ENCODE measurements at places on chromosomes 11 and 22. TPM values are rescaled to one million over a fixed set of nuclear protein-coding genes. Genes with fewer than 3 reads are reported as not detected.

Gene RPS6KB2
- total RNA-seq: 47.0 TPM

Gene INSC
- total RNA-seq: 3.0 TPM

Gene TAGLN
- total RNA-seq: 13,877 TPM

Gene MYO18B
- total RNA-seq: 0.19 TPM

Gene OR8D1
- total RNA-seq: not detected

Gene CREBZF
- 35.8 TPM for total RNA-seq

Gene ZP1
- total RNA-seq: not detected

Gene MMP27
- total RNA-seq: not detected

Gene IGLL5
- not detected for total RNA-seq

DNA sequence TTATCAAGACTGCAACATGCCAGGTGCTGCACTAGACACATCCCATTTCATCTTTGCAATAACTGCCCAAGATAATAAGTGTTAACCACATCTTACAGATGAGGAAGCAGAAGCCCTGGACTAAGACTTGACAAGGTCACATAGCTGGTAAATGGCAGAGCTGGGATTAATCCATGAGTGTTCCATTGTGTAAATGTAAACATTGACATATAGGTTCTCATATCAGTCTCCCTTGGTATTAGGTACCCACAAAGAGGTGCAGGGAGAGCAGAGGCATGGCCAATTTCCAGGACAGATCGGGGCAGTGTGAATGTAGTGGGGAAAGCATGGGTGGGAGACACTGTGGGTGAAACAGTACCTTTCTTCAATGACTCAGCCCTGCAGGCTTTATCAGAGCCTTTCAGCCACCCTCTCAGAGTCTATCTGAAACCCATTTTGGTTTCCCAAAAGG, 17.9 kb downstream of the MICAL2 start:
- DNase-seq: no peak

- no peak for DNase-seq
These were observed 22.0 kb upstream of the PATE1 start for GRCh38 chr11:125724125-125724524.

DNA sequence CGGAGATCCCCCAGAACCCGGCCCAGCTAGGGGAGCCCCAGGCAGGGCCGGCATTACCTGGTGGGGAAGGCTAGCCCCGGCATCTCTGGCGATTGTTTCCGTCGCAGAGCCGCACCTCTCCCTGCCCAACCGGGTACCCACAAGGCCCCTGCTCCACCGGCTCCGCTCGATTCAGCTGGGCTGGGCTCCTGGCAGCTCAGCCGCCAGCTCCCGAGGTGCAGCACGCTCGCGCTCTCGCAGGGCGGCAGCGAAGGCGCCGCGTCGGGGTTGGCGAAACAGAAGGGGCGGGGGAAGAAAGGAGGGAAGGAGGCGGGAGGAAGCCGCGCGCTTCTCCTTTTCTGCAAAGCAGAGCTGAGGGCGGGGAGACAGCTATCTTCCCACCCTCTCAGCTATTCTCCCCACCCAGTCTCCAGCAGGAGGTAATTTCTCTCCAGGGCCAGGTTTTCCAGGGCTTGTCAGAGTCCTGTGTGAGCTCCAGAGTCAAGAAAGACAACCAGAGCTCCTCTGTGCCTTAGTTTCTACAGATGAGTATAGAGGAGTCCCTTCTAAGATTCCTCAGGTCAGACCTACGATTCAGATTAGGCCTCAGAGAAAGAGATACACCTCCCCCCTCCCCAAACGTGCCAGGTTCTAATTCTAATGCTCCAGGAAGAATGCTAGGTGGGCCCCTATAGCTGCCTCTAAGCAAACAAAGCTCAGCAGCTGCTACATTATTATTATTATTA, 62.0 kb downstream of the PAK1 start:
- DNase-seq: peak; percentile 96

- DNase-seq: no peak
These were observed 51.6 kb upstream of the ADSL start for GRCh38 chr22:40294696-40295095.

- no peak for DNase-seq
These were observed 49.3 kb upstream of the PARVG start for GRCh38 chr22:44131412-44131811.

- no peak for DNase-seq
These were observed at the start of gene ARHGAP42 for GRCh38 chr11:100687054-100687629. ARHGAP42 (plus strand) TSS chr11:100687288; CDS start chr11:100687679, 391 bp downstream.

DNA sequence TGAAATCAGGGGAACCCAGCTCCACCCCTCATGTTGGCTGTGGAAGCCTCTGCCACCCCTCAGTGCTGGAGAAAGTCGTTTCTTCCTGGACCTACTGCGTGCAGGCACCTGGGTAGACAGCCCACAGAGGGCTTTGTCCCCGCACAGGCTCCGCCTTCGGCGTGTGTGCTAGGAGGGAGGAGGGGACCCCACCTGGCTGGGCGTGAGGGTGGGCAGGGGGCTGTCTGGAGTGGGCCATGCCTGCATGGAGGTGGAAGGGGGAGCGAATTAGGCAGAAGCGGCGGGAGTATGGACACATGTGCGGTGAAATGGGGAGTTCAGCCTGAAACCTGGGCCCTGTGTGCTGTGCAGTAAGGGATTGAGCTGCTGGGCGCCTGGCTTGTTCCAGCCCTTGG, 49.3 kb downstream of the FBLN1 start:
- no peak for DNase-seq

- no peak for DNase-seq
These were observed 202.8 kb upstream of the BDNF start for GRCh38 chr11:27902981-27903624.

DNA sequence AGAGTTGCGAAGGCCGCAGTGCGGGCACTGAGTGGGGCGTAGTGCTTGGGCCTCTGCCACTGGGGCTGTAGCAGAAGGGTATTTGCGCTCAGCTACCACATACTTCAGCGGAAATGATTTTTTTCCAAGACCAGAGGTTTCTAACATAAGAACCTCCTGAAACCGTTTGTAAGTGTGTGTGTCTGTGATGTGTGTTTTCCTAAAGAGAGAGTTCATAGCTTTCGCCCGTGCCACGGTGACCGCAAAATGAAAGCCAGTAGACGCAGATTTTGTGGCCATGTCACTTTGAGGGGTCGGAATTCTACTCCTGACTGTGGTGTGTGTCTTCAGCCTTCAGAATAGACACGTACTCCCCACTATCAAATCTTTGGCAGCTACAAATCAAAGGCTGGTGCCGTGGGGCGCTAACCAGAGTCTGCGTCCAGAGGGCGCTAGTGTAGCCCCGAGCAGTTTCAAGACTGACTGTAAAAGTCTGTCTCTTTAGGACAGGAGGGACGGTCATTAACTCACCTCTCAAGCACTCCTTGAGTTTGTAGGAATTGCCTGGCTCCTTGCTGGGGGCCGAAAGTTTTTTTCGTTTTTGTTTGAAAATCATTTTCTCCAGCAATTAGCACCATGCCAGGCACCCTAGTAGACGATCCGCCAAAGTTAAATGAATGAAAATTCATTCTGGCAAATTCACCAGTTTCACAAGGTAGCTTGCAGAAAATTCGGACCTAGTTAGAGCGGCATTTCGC, 2.5 kb upstream of the CALCA start:
- DNase-seq: no peak

GRCh38 chr11:33040862-33041453, 1.6 kb downstream of the TCP11L1 start:
- DNase-seq: no peak

- no peak for DNase-seq
These were observed 46.0 kb upstream of the PARVA start for GRCh38 chr11:12331239-12331874.

DNA sequence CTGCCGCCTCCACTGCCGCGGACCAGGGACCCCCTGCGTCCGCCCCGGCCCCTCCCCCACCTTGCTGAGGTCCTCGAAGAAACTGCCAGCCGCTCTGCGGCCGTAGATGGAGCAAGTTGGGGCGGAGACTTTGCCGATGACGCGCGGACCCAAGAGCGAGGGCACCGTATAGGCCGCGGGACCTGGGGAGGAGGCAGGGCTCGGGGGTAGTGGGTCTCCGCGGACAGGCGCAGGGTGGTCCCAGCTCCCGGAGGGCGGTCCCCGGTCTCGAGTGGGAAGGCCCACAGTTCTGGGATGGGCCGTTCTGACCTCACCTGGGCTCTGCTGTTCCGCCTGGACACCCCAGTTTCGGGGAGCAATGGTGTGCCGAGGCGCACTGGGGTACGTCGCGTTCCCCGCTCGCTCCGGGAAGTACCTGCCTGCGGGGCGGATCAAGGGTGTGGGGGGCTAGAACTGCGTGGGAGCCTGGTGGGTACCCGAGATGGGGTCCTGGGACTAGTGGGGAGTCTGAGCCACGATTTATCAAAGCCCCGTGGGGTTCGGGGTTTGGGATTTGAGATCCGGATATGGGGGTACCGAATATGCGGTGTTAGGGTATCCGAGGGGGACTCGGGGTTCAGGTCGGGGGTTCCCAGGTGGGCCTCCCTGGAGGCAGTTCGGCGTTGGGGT, 1.2 kb upstream of the TYMP start:
- DNase-seq: no peak

GRCh38 chr11:46063138-46063537, 58.1 kb downstream of the PHF21A start:
- DNase-seq: no peak

DNA sequence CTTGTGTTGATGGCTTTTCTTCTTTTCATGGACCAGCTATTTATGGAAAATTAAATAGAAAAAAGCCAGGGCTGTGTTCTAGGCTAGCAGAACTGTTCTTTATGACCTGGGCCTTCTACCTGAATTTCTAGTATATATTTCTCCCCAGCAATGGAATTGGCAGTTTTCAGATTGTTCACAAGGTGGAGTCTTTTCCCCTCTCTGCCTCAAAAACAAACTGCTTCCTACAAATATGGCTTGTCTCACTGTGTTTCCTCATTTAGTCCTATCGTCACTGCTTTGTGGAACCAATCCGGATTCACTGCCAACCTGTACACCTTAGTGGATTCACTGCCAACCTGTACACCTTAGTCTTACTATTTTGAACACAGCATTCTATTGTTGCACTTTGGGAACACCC, 5.0 kb upstream of the APOL5 start:
- no peak for DNase-seq

- DNase-seq: peak; percentile 14
These were observed 2.1 kb upstream of the RTCB start for GRCh38 chr22:32414191-32414590.

GRCh38 chr11:60699284-60699691, at the start of gene MS4A8:
MS4A8 (plus strand) TSS chr11:60699612; CDS start chr11:60700861, 1,249 bp downstream.
- DNase-seq: peak; percentile 55

GRCh38 chr11:12354750-12355545, 22.4 kb upstream of the PARVA start:
- no peak for DNase-seq

GRCh38 chr22:32005453-32005852, 37.6 kb upstream of the SLC5A1 start:
- DNase-seq: no peak

DNA sequence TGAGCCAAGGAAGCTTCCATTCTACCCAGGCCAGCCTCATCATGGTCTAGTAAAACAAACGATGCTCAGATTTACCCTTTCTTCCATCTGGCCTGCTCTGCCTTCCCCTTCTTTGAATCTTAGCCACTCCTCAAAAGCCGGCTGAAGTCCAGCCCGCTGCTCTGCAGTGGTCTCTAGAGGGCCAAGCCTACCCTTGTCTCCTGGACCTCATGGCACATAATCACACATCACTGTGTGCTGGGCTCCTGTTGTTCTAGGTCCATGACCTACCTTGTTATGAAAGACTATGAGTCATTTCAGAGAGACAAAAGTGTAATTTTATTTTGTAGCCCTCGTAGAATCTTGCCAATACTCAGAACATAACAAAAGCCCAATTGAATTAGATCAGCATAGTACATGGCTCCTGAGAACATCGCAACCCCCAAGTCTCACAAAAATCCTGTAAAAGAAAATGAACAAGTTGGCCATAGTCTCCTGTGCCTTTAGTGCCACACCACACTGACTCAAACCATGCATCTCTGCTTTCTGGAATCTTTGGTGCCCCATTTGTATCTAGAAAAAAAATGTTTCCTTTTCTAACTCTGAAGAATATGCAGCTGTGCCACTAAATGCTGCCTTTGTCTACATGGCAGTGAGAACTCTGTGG, 192.7 kb downstream of the OPCML start:
- no peak for DNase-seq

DNA sequence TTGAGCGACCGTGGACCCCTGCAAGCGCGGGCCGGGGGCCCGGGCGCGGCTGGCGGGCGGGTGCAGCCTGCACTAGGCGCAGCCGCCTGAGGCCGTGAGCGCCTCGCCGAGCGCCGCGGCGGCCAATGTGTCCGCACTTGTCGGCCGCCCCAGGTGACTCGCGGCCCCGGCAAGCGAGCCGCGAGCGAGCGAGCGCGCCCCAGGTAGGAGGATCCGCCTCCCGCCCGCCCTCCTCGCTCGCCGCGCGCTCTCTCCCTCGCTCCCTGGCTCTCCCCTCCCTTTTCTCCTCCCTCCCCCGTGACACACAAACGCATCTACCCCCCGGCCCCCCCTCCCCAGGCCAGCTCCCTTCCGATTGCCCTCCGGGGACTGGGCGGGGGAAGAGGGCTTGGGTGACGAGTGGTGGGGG, at the start of gene WNT7B:
TSS of gene WNT7B (minus strand) at position 160 of the 409 bp plus-strand sequence. CDS start 408 bp downstream, outside the sequence.
- DNase-seq: no peak

GRCh38 chr11:76212086-76213035, 6.1 kb upstream of the WNT11 start:
- DNase-seq: no peak

DNA sequence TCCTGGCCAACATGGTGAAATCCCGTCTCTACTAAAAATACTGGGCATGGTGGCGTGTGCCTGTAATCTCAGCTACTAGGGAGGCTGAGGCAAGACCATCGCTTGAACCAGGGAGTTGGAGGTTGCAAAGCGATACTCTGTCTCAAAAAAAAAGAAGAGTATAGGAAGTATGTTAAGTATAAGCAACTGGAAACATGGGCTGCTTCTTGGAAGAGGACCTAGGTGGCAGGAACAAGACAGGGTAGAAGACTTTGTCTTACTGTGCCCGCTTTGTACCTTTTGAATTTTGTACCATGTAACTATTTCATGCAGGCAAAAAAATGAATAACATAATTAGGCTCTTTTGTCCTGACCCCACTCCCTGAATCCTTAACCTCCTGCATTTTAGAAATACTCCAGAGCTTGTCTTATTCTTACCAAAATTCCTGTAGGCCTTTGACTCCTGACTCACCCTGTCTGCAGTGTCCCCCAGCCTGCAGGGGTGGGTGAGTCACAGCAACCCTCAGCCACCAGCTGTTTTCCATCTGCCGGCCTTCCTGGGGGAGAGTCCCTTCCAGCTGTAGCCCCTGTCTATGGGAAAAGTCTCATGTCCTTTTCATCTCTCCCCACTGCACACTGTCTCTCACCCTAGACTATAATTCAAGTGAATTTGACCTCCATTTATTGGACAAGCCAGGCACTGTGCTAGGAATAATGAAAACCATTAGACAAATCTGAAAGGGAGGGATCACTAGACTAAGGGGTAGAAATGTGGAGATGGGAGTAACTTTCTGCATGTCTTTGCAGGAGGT, 41.8 kb downstream of the TXN2 start:
- no peak for DNase-seq

- DNase-seq: no peak
These were observed 93.8 kb upstream of the FGF3 start for GRCh38 chr11:69912911-69913451.

DNA sequence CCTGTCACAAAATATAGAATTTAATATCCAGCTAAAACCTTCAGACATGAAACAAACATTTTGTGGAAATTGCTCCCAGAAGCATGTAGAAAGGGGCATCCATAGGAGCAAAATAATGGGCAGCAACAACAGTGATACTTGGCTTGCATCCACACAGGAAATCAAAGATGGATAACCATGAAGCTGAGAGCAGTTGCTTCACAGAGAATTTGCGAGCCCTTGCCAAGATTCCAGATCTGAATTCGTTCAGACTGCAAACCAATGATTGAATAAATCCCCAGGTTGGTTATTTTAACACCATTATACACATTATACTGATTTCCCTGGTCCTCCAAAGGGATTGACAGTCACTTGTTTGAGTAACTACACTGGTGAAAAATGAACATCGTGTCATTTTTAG, 15.6 kb upstream of the OR51L1 start:
- DNase-seq: no peak

GRCh38 chr11:45513821-45514340, 151.5 kb downstream of the CHST1 start:
- DNase-seq: no peak

All from esophagus muscularis mucosa (tissue), 4 donors.